ENCODE measurements at places on chromosomes 7 and 10. TPM values are rescaled to one million over a fixed set of nuclear protein-coding genes. Genes with fewer than 3 reads are reported as not detected.

Gene INMT
- polyA plus RNA-seq: 3.2 TPM

Gene SLC25A28
- 57.9 TPM for polyA plus RNA-seq

Gene PON2
- polyA plus RNA-seq: 23.1 TPM

Gene RARRES2
- polyA plus RNA-seq: 197 TPM

Gene ACSM6
- 0.68 TPM for polyA plus RNA-seq

Gene TRUB1
- polyA plus RNA-seq: 5.7 TPM

Gene PBLD
- polyA plus RNA-seq: 36.0 TPM

Gene TFPI2
- polyA plus RNA-seq: 3.4 TPM

Gene SHH
- polyA plus RNA-seq: 3.5 TPM

Gene PILRA
- polyA plus RNA-seq: 3.1 TPM

Gene TLX1
- not detected for polyA plus RNA-seq

Gene NPTX2
- polyA plus RNA-seq: 0.62 TPM

Gene MEIG1
- polyA plus RNA-seq: 0.58 TPM

Gene CCDC7
- polyA plus RNA-seq: 1.3 TPM

Gene UROS
- 27.4 TPM for polyA plus RNA-seq

Gene VAX1
- polyA plus RNA-seq: not detected

Gene IDI2
- polyA plus RNA-seq: not detected

Gene CACNA2D1
- 2.7 TPM for polyA plus RNA-seq

Gene WEE2
- not detected for polyA plus RNA-seq

Gene NACAD
- 1.2 TPM for polyA plus RNA-seq

Gene MEST
- 4.1 TPM for polyA plus RNA-seq

Gene BRAF
- polyA plus RNA-seq: 4.6 TPM

Gene OPALIN
- not detected for polyA plus RNA-seq

Gene CDH23
- polyA plus RNA-seq: 0.31 TPM

Gene NRP1
- 5.3 TPM for polyA plus RNA-seq

Gene PTF1A
- polyA plus RNA-seq: 0.35 TPM

Gene TRIM73
- polyA plus RNA-seq: 11.7 TPM

Gene CLDN4
- polyA plus RNA-seq: 2.4 TPM

Gene C7orf33
- not detected for polyA plus RNA-seq

Gene LEP
- polyA plus RNA-seq: not detected

Gene CLDN15
- 4.4 TPM for polyA plus RNA-seq

Gene PLEKHA8
- polyA plus RNA-seq: 2.9 TPM

Gene GBX1
- polyA plus RNA-seq: not detected

Gene CRHR2
- polyA plus RNA-seq: not detected

Gene TCAF2
- 1.8 TPM for polyA plus RNA-seq

Gene CASP7
- 20.2 TPM for polyA plus RNA-seq

Gene SFTPA1
- 3.2 TPM for polyA plus RNA-seq

Gene TUBGCP2
- 89.8 TPM for polyA plus RNA-seq

Gene HOXA5
- polyA plus RNA-seq: 7.5 TPM

Gene GNGT1
- not detected for polyA plus RNA-seq

Gene ATOH7
- not detected for polyA plus RNA-seq

Gene CALHM1
- polyA plus RNA-seq: not detected

Gene ATP6V0E2
- polyA plus RNA-seq: 22.4 TPM

Gene AS3MT
- 3.9 TPM for polyA plus RNA-seq
